ENCODE measurements at places on chromosomes 12 and 14.

DNA sequence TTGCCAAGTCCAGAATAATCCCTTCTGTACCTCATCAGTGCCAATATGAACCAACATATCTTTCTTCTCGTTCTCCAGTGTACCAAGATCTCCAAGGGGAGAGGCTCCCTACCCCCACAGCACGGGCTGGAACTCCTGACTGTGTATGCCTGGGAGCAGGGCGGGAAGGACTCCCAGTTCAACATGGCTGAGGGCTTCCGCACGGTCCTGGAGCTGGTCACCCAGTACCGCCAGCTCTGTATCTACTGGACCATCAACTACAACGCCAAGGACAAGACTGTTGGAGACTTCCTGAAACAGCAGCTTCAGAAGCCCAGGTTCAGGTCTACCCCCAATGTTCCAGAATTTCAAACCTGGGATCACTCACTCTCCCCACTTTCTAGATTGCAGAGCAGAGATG is 10.5 kb upstream of the OAS2 start:
- no peak for DNase-seq

DNA sequence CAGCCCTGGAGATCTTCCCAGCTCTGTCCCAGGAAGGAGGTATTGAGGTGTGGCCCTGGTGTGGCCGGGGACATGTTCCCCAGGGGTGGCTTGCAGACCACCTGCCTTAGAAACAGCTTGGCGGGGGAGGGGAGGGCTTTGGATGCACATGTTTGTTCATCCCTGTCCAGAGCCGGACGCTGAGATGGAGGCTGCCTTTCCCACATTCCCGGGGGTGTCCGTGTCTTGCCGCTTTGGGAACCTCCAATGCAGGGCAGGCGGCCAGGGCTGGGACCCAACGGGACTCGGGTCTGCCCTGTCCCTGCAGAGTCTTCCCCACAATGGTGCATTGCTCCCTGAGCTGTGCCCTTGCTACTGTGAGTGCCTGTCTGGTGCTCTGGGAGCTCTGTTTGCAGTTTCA is 319.5 kb upstream of the SFSWAP start:
- no peak for DNase-seq

GRCh38 chr14:93346926-93347721 is at the start of gene COX8C:
Gene COX8C, plus strand, starts transcription at chr14:93347182. Its CDS starts 87 bp downstream, at chr14:93347269.
- no peak for DNase-seq

GRCh38 chr12:13383379-13383778 is 186.9 kb downstream of the EMP1 start:
- no peak for DNase-seq

DNA sequence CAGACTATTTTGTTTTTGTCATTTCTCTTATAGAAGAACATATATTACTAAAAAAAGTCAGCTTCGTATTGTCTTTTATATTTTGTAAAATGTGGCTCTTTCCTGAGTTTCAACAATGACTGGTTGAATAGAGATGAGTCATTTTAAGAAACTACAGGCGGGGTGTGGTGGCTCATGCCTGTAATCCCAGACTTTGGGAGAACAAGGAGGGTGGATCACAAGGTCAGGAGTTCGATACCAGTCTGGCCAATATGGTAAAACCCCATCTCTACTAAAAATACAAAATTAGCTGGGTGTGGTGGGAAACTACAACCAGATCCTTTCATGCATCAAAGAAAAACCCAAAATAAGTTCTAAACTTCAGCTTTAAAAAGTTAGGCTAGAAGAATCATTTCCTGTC is 28.8 kb downstream of the HECTD4 start:
- no peak for DNase-seq

GRCh38 chr12:27762757-27763156 is 17.3 kb upstream of the KLHL42 start:
- no peak for DNase-seq

- no peak for DNase-seq
Observed at GRCh38 chr12:69119770-69120169, 119.6 kb upstream of the CPSF6 start.

Measured in CD4-positive, alpha-beta T cell treated with Interleukin-4 for 1 hour (primary cell).